ENCODE measurements at places on chromosomes 5 and 9.

- DNase-seq, result no peak
Measured at GRCh38 chr5:40271476-40271875, 408.2 kb upstream of the PTGER4 start.

DNA sequence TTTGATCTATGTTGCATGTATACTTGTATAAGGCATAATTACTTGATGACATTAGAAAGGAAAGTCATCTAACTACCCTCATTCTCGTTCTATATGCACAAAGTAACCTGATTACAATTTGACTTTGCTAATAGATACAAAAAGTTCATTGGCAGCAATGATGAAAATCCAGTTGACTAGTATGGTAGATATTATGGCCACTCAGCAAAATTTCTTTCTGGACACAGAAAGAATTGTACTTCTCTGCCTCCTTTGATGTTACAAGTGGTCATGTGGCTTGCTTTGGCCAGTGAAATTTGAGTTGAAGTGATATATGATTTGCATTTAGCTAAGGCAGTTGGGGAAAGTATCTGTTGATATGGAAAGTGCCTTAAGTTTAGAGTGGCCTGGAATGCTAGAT is 723.7 kb upstream of the ARRDC3 start:
- DNase-seq, result no peak

DNA sequence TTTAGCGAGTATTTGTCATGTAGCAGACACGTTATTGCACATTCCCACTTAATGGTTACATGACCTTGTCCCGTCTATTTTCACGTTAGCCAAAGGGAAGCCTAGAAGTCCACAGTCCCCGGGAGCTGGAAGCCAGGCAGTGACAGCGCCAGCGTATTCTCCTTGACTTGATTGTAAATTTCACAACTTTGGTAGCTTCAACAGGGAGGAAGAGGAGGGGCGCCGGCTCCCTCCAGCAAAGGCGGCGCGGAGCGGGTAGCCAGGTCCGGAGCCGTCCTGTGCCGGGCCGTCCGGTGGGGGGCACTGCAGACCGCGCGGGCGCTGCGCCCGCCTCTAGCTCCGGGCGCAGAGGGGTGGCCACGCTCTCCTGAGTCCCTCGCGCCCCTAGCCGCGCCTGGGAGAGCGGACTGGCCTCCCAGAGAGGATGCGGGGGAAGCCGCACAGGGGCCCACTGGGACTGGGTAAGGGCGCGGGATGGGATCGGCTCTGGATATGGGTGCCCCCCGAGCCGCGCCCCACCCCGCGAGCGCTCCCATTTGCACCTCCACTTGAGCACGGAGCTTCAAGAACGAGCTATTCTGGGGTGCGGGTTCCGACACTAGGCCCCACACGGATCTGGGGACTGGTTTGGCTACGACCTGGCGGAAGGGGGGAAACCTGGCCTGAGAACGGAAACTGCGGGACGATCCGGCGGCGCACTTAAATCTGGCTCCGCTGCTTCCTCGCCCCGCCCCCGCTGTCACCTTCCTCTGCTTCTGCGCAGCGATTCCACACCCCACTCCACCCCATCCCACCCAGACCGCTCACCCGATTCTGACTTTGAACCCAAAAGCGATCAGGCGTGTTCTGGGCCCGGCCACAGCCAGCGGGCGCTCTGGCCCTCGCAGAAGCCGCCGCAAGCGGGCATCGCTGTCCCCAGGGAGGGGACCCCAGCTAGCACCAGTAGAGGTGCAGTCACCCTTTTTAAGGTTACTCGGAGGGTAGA is 23.8 kb downstream of the KLF4 start:
- DNase-seq, result no peak

GRCh38 chr9:2574203-2574602 is 47.4 kb upstream of the VLDLR start:
- DNase-seq, result no peak

DNA sequence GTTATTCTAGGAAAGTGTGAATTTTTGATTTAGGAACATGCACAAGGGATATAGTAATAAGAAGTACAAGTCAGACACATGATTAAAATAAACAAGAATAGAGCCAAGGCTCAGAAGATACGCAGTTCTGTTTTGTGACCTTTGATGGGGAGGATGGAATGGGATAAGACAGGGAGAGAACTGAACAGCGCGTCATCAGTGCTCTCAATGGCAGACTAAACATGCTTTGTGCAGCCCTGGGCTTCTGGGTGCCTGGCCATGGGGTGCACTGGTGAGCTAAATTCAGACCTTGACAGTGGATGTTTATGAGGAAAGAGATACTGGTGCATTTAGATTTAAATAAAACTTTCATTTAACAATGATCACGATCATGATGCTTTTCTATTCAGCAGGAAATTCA is 309.7 kb downstream of the ARHGEF28 start:
- DNase-seq, result no peak

DNA sequence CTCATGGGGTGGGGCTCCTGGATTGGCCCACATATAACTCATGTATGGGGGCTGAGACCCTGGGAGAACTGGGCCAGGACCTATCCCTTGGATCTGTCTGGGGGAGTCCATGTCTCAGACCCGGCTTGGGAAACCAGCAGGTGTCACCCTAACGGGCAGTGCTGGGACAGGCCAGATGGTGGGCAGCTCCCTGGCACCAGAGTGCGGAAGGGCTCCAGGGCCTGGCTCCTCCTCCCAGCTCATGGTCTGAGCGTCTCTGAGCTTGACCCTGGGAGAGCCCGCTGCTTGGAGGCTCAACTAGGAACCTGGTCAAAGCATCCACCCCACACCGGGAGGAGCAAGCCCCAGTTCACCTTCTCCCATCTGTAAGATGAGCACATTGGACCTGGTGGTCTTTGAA is 15.5 kb upstream of the NCS1 start:
- DNase-seq, result no peak

GRCh38 chr5:19891658-19892057 is 96.3 kb downstream of the CDH18 start:
- DNase-seq, result no peak

- no peak for DNase-seq
Measured at GRCh38 chr9:114120192-114121014, 21.3 kb upstream of the KIF12 start.

GRCh38 chr5:132050136-132050535 is 10.3 kb upstream of the IL3 start:
- no peak for DNase-seq

All from stimulated activated CD8-positive, alpha-beta memory T cell treated with anti-CD3 and anti-CD28 coated beads, Interleukin-4, amount 100 ng/mL, for 24 hours (primary cell).